ENCODE measurements at places on chromosomes 16 and 17.

GRCh38 chr16:50235581-50235980 lies 30.8 kb upstream of the ADCY7 start:
- DNase-seq: no peak

GRCh38 chr16:54286366-54287130 lies at the start of gene IRX3:
Gene IRX3 (minus strand): TSS chr16:54286787. CDS start chr16:54286050, 737 bp downstream.
- no peak for DNase-seq

DNA sequence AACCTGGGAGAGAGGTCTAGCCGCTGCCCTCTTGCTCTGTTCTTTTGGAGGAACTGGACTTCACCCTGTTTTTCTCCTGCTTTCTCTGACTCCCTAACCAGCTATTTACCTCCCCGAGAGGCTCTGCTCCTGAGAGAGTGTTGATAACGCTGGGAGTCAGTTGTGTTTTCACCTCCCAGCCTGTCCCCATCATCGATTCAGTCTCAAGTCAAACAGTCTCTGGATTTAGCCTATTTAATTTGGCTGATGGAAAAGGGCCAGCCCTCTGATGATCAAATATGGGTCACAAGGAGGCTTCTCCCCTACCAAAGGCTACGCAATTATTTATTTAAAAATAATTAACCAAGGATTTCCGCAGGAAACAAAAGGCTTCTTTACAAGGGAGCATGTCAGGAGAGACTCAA lies 31.8 kb downstream of the HNF1B start:
- DNase-seq: no peak

- no peak for DNase-seq
Measured at GRCh38 chr17:79842656-79843473, 3.6 kb upstream of the CBX4 start.

GRCh38 chr17:83028851-83029250 lies 50.6 kb upstream of the METRNL start:
- no peak for DNase-seq

- DNase-seq: no peak
Measured at GRCh38 chr16:68798398-68798797, 44.9 kb upstream of the TANGO6 start.

GRCh38 chr16:27237219-27238015 lies 31.2 kb downstream of the NSMCE1 start:
- peak; percentile 71 for DNase-seq

GRCh38 chr16:89761304-89761922 lies 40.1 kb downstream of the ZNF276 start:
- no peak for DNase-seq

DNA sequence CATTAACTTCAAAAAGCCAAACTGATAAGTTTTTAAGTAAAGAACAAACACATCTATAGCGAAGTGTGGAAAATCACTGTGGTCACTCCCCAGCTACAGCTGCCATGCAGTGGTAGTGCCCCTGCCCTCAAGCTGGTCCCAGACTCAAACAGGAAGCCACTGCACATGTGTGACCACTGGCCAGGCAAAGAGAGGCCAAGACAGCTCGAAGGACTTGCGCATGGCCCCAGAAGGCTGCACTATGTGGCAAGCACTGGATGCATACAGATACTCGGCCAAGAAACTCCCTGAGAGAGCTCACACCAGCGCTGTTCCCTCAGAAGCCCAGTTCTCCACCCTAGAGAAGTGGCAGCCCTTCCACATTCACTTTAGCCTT lies 82.4 kb downstream of the ANKRD11 start:
- DNase-seq: no peak

- no peak for DNase-seq
Measured at GRCh38 chr16:66923866-66924265, 1.5 kb downstream of the RRAD start.

DNA sequence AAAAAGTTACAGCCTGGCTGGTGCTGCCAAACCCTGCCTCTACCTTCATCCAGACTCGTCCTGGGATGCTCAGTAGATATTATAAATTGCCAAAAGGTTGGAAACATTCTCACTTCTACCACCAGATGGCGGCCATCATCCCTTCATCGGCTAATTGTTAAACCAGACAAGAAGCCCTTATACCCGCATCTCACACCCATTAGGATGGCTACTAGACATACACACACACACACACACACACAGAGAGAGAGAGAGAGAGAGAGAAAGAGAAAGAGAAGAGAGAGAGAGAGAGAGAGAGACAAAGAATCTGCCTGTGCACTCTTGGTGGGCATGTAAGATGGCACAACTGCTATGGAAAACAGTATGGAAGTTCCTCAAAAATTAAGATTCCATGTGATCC lies 15.0 kb upstream of the SCIMP start:
- peak; percentile 47 for DNase-seq

DNA sequence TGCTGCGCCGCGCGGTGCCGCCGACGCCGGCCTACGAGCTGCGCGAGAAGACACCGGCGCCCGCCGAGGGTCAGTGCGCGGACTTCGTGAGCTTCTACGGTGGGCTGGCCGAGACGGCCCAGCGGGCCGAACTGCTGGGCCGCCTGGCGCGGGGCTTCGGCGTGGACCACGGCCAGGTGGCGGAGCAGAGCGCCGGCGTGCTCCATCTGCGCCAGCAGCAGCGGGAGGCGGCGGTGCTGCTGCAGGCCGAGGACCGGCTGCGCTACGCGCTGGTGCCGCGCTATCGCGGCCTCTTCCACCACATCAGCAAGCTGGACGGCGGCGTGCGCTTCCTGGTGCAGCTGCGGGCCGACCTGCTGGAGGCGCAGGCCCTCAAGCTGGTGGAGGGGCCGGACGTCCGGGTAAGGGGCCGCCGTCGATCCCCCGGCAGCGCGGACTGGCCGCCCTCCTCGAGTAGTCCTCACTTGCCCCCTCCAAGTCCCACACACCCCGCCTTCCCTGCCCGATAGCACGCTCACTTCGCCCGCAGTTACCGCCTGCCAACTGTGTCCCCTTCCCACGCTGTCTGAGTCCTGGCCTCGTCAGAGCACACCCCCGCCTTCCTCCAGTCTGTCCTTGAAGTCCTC lies 470 bp downstream of the MLYCD start:
- DNase-seq: peak; percentile 19

DNA sequence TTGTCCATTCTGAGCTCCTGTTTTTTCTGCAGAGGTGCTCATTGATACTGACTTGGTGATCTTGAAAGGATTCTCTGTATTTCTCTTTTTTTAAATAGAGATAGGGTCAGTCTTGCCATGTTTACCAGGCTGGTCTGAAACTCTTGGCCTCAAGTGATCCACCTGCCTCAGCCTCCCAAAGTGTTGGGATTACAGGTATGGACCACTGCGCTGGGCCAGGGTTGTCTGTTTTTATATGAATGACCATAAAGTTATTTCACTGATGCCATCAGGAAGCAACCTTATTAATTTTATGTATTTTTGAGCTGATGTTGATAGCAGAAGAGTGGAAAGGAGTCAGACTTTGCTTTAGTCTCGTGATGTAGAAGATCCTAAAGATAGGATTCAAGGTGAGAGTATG lies 35.7 kb upstream of the METTL9 start:
- DNase-seq: no peak

- no peak for DNase-seq
Measured at GRCh38 chr16:87715231-87715630, 50.6 kb downstream of the KLHDC4 start.

DNA sequence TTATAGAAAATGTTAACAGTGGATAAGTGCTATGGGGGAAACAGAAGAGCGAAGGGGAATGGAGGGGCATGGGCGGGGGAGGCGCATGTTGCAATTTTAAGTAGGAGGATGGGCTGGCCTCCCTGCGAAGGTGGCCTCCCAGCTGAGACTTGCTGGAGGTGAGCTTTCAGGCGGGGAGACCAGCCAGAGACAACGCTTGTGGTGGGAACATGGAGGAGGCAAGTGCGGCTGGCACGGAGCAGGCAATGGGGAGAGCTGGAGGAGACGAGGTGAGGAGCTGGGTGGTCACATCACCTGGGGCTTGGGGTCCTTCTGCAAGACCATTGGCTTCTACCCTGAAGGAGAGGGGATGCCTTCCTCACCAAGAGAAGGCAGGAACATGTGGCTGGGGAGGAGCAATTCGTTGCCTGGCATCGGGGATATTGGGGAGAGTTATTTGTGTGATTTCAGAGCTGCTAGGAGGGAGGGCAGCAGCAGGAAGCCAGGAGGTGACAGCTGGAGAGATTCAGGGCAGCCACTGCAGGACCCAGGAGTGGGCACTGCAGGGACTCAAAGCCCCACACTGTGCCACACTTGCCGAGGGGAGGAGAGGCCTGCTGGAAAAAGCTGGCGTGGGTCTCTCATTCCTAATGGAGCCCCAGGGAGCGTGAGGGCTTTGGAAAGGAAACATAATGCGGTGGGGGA lies 34.4 kb downstream of the PMFBP1 start:
- DNase-seq: no peak

- no peak for DNase-seq
Measured at GRCh38 chr16:29810699-29811169, 1.3 kb upstream of the PRRT2 start.

GRCh38 chr16:1152651-1153259 lies at the start of gene CACNA1H:
Gene CACNA1H (plus strand): TSS chr16:1153106. CDS start chr16:1153738, 632 bp downstream.
- peak; percentile 17 for DNase-seq

All from stimulated activated CD4-positive, alpha-beta T cell treated with anti-CD3 and anti-CD28 coated beads, Interleukin-12 subunit alpha, Interleukin-12 subunit beta, amount 100 ng/mL, for 24 hours (primary cell).